ENCODE measurements at places on chromosomes 1 and 21.

GRCh38 chr1:106072909-106073600, 983.4 kb upstream of the PRMT6 start:
- DNase-seq, result no peak

DNA sequence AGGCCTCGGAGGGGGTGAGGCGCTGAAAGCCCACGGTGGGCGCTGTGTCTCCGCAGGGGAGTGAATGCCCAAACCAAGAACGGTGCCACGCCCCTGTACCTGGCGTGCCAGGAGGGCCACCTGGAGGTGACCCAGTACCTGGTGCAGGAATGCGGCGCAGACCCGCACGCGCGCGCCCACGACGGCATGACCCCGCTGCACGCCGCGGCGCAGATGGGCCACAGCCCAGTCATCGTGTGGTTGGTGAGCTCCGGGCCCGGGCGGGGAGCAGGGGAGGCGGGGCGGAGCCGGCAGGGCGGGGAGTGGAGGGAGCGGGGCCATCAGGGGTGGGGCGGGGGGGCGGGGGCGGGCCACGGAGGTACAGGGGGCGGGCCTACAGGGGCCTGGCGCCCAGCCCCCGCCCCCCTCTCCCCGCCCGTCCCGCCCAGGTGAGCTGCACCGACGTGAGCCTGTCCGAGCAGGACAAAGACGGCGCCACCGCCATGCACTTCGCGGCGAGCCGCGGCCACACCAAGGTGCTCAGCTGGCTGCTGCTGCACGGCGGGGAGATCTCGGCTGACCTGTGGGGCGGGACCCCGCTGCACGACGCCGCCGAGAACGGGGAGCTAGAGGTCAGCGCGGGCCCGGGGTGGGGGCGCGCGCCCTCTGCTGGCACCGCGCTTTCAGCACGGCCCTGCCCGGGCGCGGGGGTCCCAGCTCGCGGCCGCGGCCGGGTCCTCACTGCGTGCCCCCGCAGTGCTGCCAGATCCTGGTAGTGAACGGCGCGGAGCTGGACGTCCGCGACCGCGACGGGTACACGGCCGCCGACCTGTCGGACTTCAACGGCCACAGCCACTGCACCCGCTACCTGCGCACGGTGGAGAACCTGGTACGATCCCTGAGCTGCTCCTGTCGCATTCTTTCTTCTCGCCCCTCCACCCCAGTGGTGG, 15.9 kb downstream of the ESPN start:
- peak; percentile 51 for DNase-seq

GRCh38 chr1:88321706-88322105, 362.4 kb upstream of the PKN2 start:
- DNase-seq, result no peak

DNA sequence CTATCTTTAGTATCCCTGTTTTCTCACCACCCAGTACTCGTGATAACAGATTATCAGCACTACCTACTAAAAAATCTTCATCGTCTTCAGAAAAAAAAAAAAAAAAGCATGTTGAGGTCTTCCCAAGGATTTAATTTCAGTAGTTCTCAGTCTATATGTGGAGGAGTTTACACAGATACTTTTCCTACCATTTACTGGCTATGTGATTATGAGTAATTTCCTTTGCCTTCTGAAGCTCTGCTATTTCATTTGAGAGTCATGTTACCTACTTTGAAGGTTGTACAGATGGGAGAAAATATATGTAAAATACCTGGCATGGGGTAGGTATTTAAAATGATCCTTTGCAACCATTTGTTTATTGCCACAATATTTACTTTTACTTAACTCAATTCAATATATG, 399.7 kb downstream of the NEGR1 start:
- DNase-seq, result no peak

DNA sequence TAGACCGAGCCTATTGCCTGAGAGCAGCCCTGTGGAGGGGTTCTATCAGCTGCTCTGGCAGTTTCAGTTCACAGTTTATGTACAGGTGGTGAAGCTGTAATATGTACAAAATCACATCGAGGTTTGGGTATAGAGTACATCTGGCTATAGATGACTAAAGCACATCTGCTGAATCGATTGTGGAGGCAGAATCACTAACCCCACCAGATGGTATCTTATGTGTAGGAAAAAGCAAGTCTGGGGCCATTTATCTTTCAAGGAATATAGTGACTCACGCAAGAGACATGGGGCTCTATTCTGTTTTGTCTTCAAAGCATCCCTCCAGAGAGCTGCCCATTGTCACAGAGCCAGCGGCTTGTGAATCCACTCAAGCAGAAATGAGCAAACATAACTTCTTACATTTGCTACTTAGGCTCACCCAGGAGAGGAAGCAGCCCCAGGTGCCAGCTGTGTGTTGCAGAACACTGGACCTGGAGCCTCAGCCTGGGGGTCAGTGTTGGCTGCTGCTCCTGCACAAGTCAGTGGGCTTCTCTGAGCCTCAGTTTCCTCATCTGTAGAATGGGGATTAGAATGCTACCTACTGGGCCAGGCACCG, 21.3 kb downstream of the MIIP start:
- no peak for DNase-seq

DNA sequence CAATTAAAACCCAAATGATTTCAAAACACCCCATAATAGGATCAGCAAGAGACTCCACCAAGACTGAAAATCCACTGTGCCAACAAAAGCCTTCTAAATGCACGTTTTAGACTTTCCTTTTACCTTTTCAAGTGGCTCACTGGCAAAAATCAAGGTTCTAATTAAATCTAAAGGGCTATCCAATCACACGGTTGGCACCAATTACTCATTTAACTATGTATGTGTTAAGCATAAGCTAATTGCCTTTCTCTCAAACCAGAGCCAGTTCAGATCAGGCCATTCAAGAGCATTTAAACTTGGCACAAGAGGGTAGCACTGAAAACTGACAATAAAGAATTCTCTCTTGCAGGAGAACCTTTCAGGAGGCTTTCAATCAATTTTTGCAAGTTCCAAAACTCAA, 139.5 kb downstream of the RGS7 start:
- no peak for DNase-seq

DNA sequence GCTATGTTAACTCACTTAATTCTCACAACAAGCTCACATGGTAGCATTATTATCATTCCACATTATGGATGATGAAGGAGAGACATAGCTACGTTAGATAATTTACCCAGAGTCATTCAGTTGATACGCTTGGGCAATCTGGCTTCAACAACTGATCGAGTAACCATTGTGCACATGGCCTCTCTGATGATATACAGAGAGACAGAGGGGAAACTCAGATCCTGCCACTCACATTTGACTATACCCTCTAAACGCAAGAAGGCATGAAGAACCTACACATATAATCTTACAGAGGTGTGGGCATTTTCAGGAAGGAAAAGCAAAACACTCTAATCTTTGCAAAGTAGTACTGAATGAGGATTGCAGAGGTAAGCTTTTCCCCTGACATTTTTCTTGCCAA, 360.1 kb downstream of the BARHL2 start:
- no peak for DNase-seq

GRCh38 chr1:236002572-236002971, 62.3 kb downstream of the NID1 start:
- DNase-seq, result no peak

GRCh38 chr21:28439788-28440187, 552.9 kb downstream of the LTN1 start:
- no peak for DNase-seq

GRCh38 chr1:160614410-160614809, 32.4 kb downstream of the SLAMF1 start:
- no peak for DNase-seq

GRCh38 chr1:203871114-203871880, 9.9 kb downstream of the SNRPE start:
- no peak for DNase-seq

- DNase-seq, result no peak
Measured at GRCh38 chr1:175822580-175822979, 79.2 kb upstream of the TNR start.

DNA sequence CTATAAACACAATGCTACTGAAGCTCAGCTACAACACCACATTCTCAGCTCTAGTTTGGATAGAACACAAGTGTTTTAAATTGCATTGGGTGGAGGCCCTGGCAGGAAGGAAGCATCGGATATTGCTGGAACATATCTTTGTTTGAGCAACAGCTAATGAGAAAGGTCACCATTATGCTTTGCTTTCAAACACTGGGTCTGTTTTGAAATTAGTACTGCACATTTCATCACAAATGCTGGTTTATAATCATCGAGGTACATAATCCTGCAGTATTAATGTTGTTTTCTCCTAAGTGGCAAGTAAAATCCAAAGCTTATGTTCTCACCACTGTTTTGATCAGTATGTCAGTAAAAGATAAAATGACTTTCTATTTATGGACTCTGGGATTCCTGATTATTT, 61.5 kb upstream of the ARHGAP29 start:
- no peak for DNase-seq

Data from activated T-helper 1 cell treated with anti-CD3 and anti-CD28 coated beads, Interleukin-2, amount 50 U/mL, for 16 hours (primary cell).